ENCODE measurements at places on chromosomes 4 and X.

GRCh38 chr4:86011117-86011516, 348.7 kb downstream of the MAPK10 start:
- DNase-seq: no peak

DNA sequence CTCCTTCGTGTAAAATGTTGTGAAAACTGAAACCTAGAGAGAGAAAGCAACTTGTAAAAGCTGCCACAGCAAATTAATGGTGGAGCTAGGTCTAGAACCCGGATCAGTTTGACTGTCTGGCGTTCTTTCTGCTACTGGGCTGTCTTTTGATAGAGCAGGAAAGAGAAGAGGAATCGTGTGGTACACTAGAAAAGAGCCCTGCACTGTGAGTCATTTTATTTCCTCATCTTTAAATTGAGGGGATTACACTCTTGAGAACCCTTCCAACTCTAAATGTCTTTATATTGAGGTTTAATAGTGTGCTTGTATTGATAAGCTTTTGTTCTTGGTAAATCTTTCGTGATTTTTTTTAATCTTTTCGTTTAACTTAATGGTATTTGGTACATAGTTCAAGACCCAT, 4.3 kb downstream of the WDR44 start:
- no peak for DNase-seq

- DNase-seq: peak; percentile 2
Measured at GRCh38 chrX:7927259-7928167, at the start of gene PNPLA4. PNPLA4 (minus strand) TSS chrX:7927413; CDS start chrX:7926119, 1,294 bp downstream.

- DNase-seq: no peak
Measured at GRCh38 chr4:163180090-163180489, 13.4 kb upstream of the NAF1 start.
